IPS-NIHi11 (cell line): ENCODE measurements at places on chromosomes 3 and 15.

DNA sequence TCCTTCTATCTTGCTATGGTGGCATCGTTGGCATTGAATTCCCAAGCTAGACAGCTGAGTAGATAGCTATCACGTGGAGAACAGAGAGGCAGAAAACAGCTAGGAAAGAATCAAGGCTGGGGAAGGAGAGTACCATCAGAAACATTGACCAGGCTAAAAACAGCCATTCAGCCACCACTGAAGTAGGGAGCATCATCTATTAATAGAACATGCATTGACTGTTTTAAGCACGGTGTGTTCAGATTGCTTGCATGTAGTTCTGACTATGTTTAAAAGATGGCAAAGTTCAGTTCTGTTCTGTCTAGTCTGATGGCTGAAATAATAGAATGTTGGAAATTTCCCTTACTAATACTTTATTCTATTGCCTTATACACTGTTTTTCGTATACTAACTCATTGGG is 413.0 kb downstream of the GABRB3 start:
- DNase-seq, result no peak

GRCh38 chr3:169970847-169971246 is 4.2 kb downstream of the SEC62 start:
- no peak for DNase-seq

DNA sequence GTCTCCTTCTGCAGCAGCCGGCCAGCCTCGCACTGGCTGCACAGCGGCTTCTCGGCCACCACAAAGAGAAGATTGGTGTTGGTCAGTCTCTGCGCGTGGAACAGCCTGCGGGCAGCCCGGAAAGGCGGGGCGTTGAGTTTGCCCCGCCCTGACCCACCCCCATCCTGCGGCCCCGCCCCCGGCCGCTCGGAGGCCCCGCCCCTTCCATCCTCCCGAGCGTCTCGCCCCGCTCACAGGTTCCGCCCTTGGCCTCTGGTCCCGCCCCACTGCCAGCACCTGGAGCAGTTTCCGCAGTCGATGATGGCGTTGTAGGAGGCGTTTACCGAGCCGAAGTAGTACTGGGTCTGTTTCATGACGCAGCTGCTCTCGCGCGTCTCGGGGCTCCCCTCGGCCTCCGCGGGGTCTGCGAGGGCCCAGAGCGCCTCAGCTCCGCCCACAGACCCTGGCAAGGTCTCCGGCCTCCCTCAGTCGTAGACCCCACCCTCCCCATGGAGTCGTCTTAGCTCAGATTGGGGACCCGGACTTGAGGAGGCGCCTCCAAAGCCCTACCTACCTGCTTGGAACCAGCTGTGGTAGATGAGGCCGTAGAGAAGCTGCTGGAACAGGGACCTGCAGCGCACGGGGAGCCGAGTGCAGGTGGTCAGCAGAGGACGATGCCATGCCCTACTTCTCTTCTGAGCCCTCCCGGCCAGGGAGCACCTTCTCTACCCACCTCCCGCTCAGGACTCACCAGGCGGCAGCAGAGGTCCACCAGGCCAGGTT is 5.9 kb upstream of the TMEM115 start:
- peak; percentile 96 for DNase-seq

- DNase-seq, result no peak
Measured at GRCh38 chr3:71067977-71068654, 515.4 kb downstream of the FOXP1 start.

DNA sequence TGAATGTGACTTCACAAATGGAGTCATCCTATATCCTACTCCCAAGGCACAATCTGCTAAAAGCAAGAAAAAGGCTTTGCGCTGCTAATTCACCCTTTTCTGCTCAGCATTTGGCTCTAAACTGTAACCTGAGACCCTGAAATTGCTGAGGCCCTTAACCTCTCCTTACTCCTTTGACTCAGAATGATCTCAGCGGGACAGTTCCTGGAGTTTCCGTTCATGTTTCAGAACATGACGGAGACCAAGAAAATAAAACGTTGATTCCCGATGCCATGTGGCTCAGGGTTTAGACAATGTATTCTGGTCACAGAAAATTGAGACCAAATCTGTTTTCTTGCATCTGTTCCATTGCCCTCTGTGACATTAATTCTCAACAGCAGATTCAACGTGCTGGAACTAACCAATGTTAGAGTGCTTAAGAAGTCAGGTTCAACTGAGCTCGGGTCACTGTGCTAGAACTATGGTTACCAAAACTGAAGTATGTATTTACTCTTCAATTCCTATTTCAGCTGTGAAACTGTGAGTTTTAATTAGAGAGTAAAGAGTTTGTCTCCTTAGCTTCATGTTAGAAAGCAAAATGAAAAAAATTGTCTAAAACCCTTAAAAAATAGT is 45.4 kb upstream of the TMC3 start:
- peak; percentile 56 for DNase-seq

DNA sequence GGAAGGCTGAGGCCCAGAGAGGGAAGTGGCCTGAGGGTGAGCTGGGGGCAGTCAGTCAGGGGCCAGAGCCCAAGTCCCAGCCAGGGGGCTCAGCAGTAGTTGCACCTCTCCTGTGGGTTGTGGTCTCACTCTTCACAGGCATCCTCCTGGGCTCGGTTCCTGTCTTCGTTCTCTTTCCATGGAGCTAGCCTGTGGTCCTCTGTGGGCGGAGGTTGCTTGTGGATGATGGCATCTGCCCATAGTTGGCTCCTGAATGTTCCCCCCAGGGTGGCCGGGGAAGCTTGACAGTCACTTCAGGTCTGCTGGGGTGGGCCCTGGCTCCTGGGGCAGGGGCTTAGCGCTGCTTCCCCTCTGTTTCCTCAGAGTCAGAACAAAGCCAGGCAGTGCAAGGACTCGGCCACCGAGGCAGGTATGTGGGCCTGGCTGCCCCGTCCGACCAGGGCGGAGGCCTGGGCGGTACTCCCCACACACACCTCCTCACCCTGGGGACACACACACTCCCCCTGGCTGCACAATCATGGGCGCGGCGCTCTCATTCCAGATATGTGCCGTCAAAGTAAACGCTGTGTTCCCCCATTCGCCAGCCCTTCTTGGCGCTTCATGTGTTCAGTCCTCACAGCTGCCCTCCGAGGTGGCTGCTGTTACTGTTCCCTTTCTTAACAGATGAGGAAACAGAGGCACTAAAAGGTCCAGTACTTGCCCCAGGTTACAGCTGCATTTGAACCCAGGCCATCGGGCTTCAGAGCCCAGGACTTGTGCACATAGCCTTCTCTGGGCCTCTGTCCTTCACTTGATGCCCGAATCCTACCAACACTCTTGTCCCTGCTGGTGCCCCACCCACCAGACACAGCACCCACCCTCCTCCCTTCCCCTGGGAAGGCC is 34.5 kb downstream of the PSTPIP1 start:
- no peak for DNase-seq

GRCh38 chr3:70000563-70001081 is 1.1 kb downstream of the SAMMSON start:
- no peak for DNase-seq

GRCh38 chr15:35071106-35071505 is 14.0 kb downstream of the NANOGP8 start:
- DNase-seq, result no peak

- no peak for DNase-seq
Measured at GRCh38 chr3:127025456-127025855, 42.5 kb downstream of the PLXNA1 start.

GRCh38 chr15:49926740-49927139 is 192.3 kb downstream of the ATP8B4 start:
- no peak for DNase-seq

DNA sequence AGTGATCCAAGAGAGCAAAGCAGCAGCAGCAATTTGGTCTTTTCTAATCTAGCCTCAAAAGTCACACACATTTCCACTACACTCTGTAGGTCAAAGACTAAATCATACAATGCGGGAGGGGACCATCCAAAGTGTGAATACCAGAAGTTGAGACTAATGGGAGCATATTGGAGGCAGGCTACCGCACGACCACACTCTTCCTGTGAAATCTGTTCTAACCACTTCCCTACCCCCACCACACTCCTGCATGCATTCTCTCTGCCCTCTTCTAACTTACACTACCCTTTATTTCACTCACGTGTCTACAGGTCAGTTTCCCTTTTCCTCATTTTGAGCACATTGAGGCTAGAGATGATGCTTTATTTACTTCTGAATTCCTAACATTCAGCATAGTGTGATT is 23.7 kb upstream of the PRTG start:
- DNase-seq, result no peak

DNA sequence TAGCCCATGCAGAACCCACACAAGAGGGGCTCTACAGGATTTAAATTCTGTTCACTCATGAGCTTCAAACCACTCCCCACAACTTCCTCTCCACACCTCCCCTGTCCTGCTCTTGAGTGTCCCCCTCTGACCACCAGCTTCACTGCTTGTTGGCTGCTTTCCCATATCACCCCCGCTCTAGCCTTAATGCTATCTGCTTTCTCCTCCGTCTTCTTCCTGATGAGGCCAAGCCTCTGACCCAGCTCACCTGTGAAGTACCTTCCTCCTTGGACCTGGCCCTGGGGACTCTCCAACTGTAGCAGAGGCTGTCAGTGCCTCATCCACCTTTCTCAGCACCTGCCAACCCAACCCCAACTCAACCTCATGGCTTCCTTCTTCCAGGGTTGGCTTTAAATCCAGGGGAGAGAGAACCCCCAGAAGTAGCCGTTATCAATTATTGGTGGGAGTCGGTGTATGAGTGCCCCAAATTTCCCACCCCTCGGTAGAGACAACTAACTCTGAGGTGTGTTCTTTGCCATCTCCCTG is 174.8 kb downstream of the MINAR1 start:
- no peak for DNase-seq

- DNase-seq, result peak; percentile 17
Measured at GRCh38 chr3:111803123-111803593, 55.9 kb upstream of the PHLDB2 start.

DNA sequence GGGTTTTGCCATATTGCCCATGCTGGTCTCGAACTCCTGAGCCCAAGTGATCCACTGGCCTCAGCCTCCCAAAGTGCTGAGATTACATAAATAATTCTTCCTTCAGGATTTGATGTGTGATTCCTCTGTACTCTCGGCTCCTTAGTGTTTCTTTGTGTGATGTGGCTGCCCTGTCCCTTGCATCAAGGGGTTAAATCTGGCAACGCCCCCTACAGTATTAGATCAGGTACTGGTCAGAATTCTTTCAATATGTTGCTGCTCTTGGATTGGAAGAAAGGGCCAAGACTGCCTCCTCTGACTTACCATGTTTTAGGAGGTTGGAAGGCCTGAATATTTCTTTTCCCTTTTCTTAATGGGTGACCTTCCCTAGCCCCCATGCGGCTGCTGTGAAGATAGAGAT is 390.6 kb upstream of the WNT5A start:
- peak; percentile 56 for DNase-seq

DNA sequence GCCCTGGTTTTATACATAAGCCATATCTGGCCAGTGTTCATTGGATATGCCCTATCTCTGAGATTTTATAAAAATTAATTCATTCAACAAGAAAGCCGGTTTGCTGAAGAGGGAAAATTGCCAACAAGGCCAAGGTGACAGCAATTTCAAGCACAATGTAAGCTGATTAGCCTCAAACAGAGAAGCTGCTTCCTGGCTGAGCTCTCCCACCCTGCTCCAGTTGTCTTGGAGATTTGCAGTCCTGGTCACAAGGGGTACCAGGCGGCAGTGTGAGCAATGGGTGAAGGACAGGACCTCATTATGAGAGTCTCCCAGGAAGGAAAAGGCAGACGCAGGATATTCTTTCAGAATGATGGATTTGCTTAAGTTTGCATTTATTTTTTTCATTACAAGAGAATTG is 5.4 kb upstream of the THSD4 start:
- DNase-seq, result no peak

GRCh38 chr15:65937054-65937453 is 67.8 kb downstream of the RAB11A start:
- no peak for DNase-seq

DNA sequence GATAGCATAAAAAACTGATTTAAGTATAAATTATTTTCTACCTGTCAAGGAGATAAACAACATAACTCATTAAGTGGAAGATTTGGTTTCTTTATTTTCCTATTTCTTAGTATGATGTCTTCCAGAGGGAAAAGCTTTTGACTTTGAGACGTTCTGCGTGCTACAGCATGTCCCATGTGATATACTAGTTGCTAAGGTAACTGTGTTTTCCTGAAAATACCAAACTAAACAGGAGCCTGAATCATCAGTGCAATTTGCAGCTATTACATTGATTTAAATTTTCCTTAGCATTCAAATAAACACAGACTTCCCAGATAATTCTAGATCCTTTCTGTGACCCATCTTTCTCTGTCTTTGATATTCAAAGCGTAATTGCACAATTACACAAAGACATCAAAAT is 117.7 kb upstream of the P2RY1 start:
- DNase-seq, result no peak

GRCh38 chr3:127266186-127266585 is 21.7 kb downstream of the PRR20G start:
- DNase-seq, result no peak

GRCh38 chr15:100598655-100599054 is 3.3 kb downstream of the LINS1 start:
- DNase-seq, result no peak

DNA sequence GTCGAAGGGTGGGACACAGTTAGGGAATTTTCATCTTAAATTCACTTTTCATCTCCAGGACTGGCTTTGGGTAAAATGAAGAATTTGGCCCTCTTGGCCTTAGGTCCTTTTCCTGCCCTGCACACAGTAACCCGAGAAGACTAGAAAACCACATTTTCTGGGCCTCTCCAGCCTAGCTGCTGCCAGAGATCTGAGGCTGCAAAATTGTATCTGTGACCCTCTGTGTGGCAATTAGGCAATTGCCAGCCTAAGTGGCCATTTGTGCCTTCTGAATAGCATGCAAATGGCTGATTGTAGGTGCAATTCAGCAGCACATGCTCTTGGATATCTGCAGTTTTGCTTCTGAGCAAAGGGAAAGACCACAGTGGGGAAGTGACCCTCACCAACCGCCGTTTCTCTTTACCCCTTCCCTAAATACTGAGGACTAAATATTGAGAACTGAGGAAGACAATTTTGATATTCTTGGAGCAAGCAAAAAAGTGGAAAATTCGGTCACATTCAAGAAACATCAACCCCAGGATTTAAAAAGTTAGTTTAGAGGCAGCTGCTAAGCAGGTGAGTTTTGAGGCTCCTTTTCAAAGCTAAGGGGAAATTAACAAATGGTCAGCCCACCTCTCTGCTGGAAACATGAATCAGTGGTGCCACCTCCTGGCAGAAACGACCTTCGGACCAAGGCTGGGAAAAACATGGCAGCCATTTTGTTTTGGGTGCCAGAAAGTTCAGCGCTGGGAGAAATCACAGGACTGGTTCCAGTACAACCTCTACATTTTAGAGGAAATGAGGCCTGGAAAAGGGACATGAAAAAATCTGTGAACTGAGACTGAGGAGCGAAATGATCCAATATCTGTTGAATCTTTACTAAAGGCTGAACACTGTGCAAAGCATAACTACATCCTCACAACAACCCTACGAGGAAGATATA is 56.6 kb upstream of the PRTG start:
- peak; percentile 73 for DNase-seq
